ENCODE measurements at places on chromosomes 5 and 9.

DNA sequence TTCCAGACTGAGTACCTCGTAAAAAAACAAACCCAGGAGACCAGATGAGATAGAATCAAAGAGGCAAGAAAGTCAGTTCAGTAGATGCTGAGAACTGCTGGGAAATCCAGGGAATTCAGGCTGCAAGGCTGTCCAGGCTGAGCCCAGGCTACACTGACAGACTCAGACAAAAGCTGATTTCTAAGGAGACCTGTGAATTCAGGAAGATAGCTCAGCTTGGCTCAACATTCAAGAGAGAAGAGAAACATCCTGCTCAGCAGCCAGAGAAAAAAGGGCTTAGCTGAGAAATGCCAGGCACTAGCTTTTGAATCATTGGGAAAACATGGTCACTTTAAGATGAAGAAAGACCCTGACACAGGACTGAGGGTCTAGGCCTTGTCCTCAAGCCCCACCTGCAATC, 118.2 kb upstream of the SLC44A1 start:
- no peak for DNase-seq

GRCh38 chr5:20524991-20525529, 537.1 kb upstream of the CDH18 start:
- no peak for DNase-seq

- DNase-seq: no peak
Measured at GRCh38 chr5:83428126-83428525, 43.4 kb upstream of the VCAN start.

DNA sequence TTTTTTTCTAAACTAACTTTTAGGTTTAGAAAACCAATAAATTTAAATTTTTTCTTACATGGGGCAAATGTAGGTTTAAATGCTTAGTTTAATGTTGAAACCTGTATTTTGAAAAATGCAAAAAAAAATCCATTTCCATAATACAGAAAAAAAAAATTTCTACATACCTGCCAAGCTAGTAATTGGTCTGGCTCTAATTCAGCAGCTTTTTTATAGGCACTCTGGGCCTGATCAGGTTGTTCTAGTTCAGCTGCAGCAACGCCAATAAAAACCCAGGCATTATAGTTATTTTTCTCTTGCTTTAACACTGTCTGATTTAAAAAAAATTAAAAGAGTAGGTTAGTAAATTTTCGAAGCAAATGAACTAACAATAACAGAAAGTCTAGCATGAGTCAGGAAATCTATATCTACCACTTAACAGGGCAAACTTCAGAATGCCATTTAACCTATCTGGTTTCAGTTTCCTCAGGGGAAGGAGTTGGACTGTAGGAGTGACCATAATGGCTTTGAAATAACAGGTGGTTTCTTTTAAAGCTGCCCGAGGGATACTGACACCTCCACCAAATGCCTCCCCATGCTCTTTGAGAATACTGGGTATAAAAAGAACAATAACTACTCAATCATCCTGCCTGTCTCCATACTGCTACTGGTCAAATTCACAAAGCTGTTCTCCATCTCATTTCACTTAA, 11.6 kb downstream of the SKIC3 start:
- no peak for DNase-seq

DNA sequence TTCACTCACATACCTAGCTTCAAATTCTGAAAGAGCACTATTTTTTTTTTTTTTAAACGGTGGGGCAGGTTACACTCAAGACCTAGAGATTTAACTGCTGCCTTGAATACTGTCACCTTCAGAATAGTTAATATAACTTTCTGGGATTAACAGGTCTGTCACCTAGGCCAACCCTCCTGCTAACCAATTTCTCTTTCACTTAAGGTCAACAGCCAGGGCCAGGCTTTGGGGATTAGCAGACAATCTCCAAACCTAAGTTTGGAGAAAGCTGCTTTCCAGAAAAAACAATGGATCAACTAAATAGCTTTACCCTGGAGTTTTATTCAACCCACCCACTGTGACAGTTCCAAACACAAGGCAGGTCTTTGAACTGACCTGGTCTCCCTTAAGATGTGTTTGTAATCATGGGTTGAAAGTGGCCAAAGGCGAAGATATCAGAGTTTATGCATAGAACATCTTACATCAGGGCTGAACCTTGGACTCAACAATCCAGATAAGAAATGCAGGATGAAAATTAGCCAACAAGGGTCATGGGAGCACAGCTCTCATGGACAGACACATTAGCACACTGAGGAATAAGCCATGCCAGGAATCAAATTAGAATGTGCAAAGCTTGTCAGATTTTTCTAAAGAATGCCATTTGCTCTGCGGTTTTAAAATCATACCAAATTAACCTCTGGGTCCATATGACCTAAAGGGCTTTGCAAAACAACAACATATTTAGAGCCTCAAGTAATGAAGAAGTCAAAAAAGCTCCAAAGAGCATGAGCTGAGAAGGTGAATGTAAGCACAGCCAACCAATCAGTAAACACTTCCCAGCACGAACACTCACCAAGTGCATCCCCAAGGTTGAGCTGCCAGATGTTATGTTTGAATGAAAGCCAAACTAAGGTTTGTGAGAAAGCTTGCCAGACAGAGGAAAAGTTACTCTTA, 538.5 kb upstream of the DMAC1 start:
- no peak for DNase-seq

DNA sequence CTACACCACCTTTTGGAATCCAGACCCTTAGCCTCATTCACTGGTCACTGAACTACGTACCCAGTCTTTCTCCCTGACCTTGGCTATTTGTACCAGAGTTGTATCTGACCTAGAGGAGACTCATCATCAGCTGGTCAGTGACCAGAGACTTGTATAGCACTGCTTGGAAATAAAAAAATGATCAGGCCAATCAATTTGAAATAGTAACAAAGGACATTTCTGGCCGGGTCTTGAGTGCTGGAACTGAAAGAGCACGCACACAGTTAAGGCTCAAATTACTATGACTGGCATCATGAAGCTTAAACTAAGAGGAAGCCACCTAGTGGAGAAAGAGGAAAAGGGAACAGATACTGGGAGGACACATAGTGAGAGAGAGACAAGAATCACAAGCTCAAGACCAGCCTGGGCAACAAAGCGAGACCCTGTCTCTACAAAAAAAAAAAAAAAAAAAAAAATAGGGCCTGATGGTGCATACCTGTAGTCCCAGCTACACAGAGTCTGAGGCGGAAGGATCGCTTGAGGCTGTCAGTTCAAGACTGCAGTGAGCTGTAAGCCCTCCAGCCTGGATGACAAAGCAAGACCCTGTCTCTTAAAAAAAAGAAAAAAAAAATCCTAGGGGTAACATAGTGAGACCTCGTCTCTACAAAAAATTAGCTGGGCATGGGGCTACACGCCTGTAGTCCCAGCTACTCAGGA, 12.8 kb upstream of the SRP19 start:
- peak; percentile 77 for DNase-seq

GRCh38 chr5:152514827-152515397, 109.8 kb upstream of the NMUR2 start:
- no peak for DNase-seq

GRCh38 chr5:119681734-119682133, 52.4 kb downstream of the FAM170A start:
- DNase-seq: no peak

DNA sequence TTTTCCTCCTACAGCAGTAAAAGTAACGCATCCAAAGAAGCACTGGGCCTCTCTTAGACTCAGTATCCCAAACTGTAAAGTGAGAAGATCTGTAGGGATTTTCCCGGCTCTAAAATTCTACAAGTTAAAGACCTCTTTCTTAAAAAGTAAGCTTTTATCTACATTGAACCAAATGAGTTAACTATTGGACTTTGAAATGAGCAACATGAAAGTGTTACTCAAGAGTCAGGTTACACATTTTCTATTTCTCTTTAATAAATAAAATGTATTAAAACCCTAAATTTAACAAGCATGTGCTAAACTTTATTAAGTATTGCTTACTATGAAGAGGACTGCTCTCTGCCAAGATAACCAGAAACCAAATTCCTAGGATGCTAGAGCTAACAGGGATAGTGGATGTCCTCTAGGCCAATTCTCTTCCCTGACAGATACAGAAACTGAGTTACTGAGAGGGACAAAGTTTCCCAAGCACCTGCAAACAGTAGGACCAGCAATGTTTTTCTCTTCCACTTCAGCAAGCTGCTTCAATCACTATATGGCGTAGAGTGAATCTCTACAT, 21.7 kb downstream of the NFIB start:
- no peak for DNase-seq

DNA sequence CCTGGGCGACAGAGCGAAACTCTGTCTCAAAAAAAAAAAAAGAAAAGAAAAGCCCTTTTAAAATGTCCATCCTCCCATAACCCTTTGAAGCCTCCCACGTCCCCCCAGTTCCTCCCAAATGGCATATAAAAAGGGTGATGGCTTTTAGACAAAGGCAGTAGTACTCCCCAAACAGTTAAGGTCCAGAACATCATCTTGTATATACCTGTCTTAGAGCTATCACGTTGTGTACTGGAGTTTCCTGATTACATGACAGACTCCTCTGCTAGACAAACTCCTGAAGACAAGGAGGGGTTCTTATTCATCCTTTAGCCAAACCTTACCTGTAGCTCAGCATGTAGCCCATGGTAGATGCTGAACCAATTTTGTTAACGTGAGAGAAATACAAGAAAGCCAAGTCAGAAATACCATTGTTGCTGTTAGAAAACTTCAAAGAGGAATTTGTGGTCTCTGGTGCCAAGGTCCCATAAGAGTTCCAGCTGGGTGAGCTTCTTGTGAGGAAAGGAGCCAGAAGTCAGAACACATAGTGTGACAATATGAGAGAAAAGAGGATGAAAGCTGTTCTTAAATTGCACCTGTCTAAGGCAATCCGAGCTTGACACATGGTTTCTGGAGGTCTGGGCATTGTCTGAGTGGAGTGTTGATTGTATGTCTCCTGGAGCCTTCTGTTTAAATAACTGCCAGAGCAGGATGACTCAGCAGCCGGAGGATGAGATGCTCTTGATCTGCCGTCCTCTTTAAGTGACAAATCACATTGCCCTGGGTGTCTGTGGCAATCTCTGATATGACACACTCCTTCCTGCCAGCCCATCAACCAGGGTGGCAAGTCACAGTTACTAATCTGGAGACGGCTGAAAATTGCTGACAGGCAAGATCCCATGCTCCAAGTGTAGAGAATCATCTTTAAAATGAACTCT, 69.1 kb downstream of the ARRDC3 start:
- peak; percentile 41 for DNase-seq

GRCh38 chr9:27688954-27689353, 115.7 kb upstream of the C9orf72 start:
- no peak for DNase-seq

- DNase-seq: no peak
Measured at GRCh38 chr9:129264388-129264787, 86.3 kb upstream of the IER5L start.

- no peak for DNase-seq
Measured at GRCh38 chr5:14086261-14086660, 56.9 kb upstream of the TRIO start.

DNA sequence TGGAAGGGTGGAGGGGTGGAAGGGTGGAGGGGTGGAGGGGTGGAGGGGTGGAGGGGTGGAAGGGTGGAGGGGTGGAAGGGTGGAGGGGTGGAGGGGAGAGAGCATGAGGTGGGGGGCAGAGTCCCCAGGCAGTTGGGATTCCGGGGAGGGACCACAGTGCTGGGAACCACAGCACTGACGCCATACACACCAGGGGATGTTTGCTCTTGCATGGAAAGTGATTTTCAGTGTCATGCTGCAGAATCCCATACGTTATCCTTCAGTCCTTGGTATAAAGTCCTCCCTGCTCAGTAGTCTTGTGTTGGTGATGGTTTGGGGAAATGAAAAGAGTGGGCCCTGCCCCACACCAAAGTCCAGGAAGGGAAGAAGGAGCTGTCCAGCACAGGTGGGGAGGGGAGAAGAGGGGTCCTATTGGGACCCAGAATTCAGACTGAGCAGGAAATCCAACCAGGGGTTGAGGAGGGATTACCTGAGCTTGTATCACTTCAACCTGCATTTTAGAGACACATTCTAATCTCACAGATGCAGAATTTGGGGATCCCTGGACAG, 5.5 kb upstream of the FIBCD1 start:
- DNase-seq: no peak

DNA sequence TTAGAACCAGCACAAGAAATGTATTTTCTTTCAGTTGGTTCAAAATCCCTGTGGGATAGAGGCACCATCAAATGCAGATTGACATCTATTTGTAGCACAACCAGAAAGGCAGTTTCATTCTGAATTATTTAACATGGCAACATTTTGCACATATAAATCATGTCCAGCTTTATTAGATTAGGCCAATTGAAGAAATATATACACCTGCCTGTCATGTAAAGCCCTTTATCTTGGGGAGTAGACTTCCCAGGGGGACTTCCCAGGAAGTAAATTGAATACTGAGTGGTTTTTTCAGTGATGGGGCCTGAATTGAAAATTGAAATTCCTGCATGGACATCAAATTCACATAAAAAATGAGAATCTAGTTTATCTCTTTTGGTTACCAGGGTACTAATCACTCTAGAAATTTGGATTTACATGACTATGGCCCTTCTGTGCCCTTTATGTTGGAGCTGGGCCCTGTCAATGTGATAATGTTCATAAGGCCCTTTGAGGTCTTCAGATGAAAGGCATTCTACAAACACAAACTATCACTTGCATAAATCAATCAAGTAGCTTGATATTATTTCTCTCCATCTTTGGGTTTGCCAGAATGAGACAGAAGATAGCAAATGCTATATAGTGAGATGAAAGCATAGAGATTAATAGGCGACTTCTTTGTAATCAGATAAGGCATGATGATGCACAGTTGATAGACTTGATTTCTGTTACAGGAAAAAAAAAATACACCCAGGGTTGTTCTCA, 26.2 kb upstream of the ZNF608 start:
- no peak for DNase-seq

- DNase-seq: no peak
Measured at GRCh38 chr5:131641494-131641893, 6.5 kb upstream of the RAPGEF6 start.
